KBM-7 (cell line): ENCODE measurements at places on chromosomes 5 and 9.

GRCh38 chr5:83414601-83415000 lies 56.9 kb upstream of the VCAN start:
- DNase-seq: no peak

DNA sequence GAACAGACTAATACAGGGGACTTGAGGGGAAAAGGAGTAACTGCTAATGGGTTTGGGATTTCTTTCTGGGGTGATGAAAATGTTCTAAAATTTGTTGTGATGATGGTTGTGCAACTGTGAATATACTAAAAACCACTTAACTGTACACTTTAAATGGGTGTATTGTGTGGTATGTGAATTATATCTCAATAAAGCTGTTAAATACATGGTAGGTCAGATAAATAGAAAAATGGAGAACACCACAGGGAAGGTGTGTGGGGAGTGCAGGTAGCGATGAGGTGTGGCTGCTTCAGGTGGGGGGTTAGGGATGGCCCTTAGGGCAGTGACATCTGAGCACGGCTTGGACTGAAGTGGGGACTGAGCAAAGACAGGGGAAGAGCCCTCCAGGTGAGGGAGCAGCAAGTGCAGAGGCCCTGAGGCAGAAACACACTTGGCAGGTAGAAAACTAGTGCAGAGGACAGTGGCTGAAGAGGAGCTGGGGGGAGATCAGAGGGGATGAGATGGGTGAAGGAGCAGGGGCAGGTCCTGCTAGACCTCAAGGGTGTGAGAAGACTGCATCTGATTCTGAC lies 20.9 kb downstream of the EEIG1 start:
- DNase-seq: no peak

DNA sequence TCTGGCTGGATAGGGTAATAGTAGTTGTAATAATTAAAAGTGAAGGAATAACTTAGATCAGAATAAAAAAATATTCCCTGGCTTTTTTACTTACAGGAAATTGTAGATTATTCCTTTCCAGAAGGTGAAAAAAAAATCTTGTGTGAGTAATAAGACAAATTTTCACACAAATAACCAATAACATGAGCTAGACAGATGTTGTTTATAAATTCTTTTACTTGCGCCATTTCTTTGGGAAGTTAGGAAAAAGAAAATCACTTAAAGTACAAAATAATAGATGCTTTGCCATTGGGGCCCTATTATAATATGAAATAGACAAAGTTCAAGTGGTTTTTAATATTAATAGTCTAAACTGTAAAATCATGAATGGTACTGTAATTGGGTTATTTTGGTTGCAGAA lies 204.1 kb downstream of the ARRDC3 start:
- no peak for DNase-seq

GRCh38 chr9:88738709-88739108 lies 203.7 kb downstream of the NXNL2 start:
- DNase-seq: no peak

DNA sequence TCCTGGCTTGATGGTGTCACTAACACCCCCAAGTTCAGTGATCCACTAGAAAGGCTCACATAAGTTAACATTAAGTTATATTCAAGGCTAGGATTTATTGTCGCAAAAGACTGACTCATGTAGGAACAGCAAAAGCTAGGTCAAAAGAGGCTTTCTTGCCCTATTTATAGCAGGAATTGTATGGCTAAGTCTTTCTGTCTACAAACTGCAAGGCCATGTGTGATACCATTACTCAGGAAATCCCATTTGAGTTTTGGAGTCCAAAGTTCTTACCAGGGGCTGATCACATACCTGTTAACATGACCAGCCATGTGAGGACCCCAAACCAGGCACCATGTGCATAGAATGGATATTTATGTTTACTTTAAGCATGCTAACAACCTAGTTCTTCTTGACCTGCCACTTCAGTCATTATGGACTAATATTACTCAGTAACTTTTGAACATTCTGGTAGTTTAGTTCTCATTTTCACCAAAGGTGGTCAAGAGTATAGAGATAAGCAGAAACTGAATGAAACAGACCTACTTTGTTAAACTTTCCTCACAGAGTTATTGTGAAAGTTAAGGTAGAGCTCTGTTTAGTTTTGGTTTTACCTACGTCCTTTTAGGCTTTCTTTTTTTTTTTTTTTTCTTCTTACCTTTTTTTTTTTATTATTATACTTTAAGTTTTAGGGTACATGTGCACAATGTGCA lies 281.1 kb downstream of the FER start:
- no peak for DNase-seq

DNA sequence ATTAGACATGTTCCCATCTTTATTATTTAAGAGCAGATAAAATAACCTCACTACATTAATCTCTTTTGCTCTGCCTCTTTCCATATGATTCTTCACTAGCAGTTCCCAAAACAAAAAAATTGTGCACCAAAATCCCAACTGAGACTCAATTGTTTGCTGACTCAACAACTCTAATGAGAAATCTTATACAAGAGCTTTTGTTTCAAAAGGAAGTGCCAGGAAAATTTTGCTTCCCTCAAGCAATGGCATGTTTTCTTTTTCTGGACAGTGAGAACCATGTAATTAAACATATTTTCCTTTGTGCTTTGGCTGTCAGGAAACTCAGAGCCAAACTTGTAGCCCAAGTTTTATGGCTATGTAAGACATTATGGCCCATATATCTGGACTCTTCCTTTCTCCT lies 62.0 kb downstream of the TMC1 start:
- no peak for DNase-seq

DNA sequence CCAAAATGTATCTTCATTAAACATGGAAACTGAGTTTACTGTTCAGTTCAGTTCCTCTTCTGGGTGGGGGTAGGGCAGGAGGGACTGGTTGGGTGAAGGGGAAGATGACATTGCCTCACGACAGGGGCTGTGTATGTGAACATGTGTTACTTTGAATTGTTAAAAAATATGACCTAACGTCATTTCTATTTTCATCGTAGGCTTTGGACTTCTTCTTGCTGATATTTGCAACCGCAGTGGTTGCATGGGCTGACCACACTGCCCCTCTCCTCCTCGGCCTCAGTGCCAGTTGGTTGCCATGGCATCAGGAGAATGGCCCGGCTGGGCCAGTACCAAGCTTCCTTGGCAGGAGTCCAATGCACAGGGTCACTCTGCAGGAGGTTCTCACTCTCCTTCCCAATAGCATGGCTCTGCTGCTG lies 41.5 kb downstream of the HACD4 start:
- peak; percentile 38 for DNase-seq

DNA sequence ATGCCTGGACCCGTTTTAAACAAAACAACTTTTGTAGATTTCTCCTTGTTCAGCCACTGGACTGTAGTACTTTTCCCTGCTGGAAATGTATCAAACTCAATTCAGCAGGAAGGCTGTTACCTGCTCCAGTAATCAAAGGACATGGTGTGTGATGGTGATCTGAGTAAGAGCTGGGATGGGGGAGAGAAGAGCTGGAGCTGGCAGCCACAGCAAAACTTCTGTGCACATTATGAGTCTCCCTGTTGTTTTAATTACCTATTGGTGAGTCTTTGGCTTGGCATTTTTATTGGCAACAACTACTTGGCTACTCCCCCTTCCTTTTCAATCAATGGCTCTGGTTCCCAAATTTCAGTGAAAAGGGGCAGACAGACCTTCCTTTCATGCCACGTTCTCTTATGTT lies 9.7 kb downstream of the NREP start:
- no peak for DNase-seq

DNA sequence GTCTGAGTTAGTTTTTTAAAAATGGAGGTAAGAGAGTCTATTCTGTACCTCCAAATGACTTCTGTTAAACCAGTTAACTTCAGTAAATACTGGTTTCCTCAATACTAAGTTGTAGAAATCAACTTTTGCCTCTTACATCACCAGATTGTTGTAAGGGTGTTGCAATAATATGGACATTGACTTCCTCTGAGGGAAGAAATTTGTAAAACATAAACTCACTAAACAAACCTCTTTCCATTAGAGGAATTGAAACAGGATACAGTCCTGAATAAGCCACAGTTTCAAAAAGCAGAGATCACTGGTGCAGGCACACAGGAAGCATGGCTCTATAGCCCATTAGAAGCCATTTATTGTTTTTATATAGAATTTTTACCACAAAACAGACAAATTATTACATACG lies 32.7 kb upstream of the SLCO6A1 start:
- DNase-seq: peak; percentile 19

- DNase-seq: no peak
These were observed 159.3 kb upstream of the TLX3 start for GRCh38 chr5:171149772-171150171.

DNA sequence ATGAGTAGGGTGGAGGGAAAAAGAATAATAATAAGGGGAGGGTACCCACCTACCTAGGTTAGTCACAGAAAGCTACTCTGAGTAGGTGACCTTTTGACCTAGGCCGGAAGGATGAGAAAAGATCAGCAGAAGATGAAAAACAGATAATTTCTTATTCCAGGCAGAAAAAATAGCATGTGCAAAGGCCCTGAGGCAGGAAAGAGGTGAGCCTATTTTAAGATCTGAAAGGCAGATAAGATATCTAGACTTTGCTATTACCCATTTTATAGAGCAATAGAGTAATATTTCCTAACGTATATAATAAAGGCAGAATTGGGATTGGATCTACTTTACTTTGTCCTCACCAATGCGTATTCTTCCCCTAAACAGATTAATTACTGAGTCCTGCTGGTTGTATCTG lies 393.9 kb upstream of the MPDZ start:
- DNase-seq: no peak

DNA sequence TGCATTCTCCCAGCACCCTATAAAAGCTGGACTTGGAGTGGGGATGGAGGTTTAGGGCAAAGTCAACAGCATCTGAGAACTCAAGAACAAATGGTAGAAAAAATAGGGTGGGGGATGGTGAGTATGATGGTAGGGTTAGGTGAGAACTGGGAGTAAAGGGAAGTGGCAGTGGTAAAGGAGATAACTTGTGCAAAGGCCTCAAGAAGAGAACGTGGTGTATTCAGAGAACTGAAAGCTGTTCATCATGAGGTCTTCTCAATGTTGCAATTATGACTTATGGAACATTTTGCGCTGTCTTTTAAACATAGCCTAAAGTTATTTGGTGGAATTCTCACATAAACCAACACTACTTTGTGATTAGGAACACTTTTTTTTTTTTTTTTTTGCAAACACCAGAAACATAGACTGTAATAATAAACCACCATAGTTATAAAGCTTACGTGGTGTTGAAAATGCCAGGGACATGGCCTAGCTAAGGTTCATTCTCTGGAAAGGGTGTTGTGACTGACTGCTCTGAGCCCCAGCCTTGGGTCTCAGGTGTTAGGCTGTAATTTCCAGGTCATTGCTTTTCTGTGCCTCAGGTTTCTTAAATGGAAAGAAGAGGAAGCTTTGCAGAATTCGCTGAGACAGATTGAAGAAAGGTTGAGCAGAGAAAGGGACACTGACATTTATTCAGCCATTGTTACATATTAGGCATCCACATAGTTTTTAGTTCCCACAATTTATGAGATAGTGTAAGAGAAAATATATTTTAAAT lies 19.2 kb upstream of the TXNDC8 start:
- DNase-seq: no peak

DNA sequence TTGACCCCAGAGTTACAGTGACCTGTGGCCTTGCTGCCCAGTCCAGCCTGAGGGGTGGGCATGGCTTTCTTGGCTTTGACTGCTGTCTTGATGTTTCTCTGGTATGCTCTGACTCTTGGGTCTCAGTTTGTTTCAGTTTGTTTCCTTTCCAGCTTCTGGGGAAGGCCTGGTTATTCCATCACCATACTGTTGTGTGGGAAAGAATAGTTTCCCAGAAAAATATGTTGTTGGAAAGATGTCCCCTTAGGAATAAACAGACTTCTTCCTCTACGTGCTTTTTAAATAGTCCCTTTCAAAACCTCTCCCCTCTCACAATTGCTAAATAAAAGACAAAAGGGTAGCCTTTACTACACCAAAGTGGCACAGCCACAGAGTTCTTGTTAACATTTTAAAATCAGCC lies 49.5 kb downstream of the EGFLAM start:
- DNase-seq: no peak

GRCh38 chr5:113218906-113219517 lies 215.8 kb downstream of the TSSK1B start:
- no peak for DNase-seq

DNA sequence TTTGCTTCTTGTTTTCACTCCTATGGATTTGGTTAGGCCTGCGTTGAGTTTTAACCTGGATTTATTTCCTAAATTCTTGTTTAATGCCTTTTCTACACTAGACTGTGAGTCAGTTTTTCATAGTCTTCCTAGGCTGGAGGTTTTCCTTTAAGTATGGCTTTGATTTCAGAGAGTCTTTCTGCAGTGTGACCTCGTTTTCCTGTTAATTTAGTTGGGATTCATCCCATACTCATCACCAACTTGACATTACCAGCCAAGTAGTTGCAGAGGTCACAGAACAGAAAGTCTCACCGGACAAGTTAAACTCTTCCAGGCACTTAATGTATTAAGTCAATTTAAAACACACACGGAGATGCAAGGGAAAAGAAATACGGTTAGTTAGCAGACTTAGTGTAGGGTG lies 29.7 kb upstream of the AUH start:
- no peak for DNase-seq

DNA sequence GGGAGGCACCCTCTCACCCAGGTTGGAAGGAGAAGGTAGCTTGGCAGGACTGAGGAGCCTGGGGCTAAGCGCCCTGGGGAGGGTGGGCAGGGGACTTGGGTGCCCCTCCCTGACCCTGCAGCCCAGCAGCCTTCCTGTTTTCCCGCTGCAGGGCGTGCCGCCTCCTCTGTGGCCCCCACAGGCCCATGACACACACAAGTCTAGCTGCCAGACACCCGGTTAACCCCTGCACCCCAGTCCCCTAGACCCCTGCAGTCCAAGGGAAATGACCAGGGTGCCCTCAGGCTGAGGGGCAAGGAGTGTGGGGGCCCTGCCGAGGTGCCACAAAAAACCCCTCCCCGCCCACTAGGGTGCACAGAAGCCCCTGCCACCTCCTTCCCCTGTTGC lies 33.0 kb downstream of the GOLGA2 start:
- DNase-seq: no peak

DNA sequence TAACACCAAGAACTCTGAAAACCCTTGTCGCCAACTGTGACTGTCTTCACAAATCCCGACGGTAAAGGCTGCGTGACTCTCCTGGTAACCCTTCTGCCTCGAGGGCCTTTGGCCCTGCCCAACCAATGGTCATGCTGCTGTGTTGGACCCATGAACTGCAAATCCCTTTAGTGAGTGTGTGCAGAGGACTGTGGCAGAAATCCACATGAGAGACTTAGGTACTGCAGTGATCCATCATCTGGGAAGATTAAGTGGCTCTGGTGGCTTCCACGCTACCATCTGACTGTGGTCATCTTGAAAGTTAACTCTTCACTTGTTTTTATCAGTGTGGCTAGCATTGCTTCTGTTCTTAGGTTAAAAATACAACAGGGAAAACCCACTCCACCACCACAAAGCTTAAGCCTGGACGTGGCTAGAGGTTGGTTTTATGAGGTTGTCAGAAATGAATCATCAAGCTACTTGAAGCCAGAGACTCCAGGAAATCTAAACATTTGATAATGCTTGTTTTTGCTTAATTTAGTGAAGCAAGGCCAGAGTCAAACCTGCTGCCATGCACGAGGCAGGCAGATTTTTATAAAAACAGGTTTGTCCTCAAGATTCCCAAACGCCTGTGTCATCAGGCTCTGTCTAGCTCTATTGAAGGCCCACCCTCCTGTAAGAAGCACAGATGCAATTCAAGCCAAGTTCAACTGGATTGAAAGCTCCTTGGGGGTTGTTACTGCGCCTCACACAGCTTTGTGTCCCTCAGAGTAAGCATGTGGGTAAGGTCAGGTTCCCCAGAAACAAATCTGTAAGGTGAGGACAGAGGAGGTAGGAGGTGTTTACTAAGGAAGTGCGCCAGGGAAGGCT lies 52.7 kb upstream of the ERCC6L2 start:
- no peak for DNase-seq

- DNase-seq: no peak
These were observed 30.2 kb upstream of the TBCA start for GRCh38 chr5:77806213-77806843.
